ENCODE measurements at places on chromosomes 3 and 15.

DNA sequence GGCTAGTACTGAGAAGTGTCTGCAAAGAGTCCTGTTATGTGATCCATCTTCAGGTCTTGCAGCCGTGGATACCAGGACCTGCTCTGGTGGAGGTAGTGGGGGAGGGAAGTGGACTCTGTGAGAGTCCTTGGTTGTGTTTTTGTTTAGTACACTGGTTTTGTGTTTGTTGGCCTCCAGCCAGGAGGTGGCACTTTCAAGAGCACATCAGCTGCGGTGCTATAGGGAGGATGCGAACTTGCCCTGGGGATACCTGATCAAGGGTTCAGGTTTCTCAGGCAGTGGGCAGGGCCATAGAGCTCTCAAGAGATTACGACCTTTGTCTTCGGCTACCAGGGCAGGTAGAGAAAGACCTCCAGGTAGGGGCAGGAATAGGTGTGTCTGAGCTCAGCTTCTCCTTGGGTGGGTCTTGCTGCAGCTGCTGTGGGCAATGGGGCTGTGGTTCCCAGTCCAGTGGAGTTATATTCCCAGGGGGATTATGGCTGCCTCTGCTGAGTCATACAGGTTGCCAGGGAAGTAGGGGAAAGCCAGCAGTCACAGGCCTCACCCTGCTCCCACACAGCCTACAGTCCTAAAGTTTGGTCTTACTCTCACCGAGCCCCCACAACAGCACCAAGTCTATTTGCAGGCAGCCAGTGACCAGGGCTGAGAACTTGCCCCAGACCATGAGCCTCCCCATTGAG is 132.8 kb upstream of the NPHP3 start:
- DNase-seq = no peak

- DNase-seq = no peak
Observed at GRCh38 chr3:112681822-112682325, 40.9 kb upstream of the CCDC80 start.

GRCh38 chr15:69951256-69951897 is 146.3 kb downstream of the TLE3 start:
- DNase-seq = no peak

GRCh38 chr3:124444075-124444474 is 286.2 kb upstream of the UMPS start:
- DNase-seq = no peak

- no peak for DNase-seq
Observed at GRCh38 chr3:85758442-85758841, 799.7 kb downstream of the CADM2 start.

DNA sequence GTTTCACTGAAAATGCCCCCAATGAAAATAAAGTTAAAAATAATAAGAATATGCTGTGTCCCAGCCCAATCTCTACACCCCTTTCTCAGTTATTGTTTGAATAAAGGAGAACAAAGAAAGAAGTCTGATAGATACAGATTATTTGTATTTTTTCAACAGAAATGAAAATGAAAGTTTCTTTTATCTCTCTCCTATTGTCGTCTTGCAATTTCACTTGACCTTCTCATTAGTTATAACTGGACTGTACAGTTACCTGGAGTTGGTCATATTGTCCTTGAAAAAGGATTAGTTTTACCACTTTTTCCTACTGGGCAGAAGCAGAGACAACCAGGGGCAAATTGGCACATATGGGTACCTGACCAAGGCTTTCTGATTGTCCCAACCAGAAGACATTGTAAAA is 440.0 kb downstream of the PDCD6IP start:
- no peak for DNase-seq

DNA sequence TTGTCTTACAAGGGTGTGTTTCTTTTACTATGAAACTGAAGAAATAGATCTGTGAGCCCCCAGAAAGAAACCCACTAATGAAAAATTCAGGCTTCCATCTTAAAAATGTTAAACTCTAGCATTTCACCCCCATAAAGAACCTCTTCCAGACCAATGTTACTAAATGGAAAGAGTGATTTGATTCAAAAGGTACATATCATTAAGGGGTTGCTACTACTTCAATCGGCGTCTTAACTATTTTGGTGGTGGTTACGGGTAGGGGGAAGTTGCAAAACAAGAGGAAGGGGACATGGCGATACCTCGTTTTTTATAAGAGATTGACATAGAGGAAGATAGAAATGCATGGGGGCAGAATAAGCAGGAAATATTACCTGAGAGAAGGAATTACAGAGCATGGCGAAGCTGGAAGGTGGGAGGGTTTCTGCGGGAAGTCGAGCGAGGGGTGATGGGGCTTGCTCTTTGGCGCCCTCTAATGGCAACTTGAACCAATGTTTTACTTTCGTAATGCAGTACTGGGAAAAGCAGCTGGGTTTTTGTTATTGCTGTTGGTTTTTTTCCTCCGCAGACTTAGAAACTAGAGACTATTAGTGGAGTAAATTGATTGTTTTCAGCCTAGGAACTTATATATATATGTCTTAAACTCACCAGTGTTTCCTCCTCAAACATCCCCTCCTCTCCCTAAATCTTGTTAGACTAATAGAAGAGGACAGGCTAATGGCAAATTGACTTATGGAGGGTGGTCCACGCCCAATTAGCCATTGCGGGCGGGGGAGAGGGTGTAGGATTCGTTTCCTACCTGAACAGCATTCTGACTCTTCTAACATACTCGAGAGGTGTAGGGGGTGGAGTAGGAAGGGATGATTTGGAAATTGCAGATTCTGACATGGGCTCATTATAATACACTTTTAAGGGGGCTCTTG is 11.3 kb upstream of the SOX2 start:
- peak; percentile 7 for DNase-seq

Measured in stimulated activated naive CD4-positive, alpha-beta T cell treated with Interleukin-2 at 50 U/mL for 16 hours (primary cell).